ENCODE measurements at places on chromosomes 5 and 9. TPM values are rescaled to one million over a fixed set of nuclear protein-coding genes. Genes with fewer than 3 reads are reported as not detected.

Gene FAM200C
- 5.1 TPM for total RNA-seq

Gene FRMD3
- 0.65 TPM for total RNA-seq

Gene ACTBL2
- total RNA-seq = not detected

Gene ARHGEF28
- not detected for total RNA-seq

Gene ARSI
- total RNA-seq = not detected

Gene SMC5
- total RNA-seq = 45.4 TPM

Gene ADAMTSL1
- not detected for total RNA-seq

Gene POLE3
- 130 TPM for total RNA-seq

Gene DMRT3
- not detected for total RNA-seq

GRCh38 chr5:137438932-137439331, 60.2 kb downstream of the SPOCK1 start:
- no peak for DNase-seq

- no peak for DNase-seq
These were observed 146.3 kb upstream of the RASEF start for GRCh38 chr9:83209188-83209731.

- no peak for DNase-seq
These were observed 30.9 kb upstream of the PPP1R26 start for GRCh38 chr9:135448663-135449100.

DNA sequence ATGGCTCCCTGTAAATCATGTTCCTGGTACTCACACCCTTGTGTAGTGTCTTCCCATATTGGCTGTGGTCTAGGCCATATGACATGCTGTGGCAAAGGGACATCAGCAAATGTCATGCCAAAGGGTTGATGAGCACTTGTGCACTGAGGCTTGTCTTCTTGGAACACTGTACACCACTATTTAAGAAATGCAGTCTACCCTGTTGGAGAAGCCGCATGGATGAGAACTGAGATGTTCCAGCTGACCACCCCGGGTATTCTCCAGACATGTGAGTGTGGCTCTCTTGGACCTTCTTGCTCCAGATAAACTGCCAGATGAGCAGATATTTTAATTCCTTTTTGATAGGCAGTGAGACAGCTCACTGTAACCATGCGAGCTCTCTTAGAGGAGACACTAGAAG, 20.5 kb upstream of the NPR3 start:
- no peak for DNase-seq

GRCh38 chr5:8842971-8843551, 702.8 kb downstream of the SEMA5A start:
- DNase-seq = no peak

GRCh38 chr5:124576848-124577409, 169.5 kb downstream of the ZNF608 start:
- DNase-seq = peak; percentile 46

DNA sequence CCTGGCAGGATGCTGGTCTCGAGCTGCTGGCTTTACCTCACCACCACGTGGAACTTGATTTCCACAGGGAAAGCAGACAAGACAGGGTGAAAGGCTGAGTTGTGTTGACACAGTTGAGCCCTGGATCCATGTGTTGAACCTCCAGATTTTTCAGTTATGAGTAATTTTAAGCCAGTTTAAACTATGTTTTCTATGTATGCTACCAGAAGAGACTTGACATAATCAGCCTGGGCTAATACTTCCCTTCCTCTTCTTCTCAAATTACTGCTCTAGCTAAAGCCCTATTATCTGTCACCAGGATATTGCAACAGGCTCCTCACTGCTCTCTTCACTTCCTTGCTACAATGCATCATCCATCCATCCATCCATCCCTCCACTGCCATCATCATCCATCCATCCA, 12.0 kb upstream of the PHYKPL start:
- no peak for DNase-seq

DNA sequence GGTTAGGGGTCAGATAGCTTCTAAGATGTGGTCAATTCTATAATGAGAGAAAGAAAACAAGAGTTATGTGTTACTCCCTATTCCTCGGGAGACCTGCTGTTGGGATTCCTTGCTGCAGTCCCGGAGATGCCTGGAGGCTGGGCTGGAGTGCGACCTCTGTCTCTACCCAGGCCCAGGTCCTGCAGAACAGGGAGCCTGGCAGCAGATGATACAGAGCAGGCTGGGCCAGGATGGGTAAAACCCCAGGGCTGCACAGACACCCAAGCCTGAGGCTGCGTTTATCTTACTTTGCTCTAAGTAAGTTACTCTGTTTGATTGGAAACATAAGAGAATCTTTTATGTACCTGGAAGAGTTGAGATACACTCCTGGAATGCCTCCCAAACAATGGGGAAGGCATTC, 26.9 kb upstream of the FAM120AOS start:
- DNase-seq = no peak

DNA sequence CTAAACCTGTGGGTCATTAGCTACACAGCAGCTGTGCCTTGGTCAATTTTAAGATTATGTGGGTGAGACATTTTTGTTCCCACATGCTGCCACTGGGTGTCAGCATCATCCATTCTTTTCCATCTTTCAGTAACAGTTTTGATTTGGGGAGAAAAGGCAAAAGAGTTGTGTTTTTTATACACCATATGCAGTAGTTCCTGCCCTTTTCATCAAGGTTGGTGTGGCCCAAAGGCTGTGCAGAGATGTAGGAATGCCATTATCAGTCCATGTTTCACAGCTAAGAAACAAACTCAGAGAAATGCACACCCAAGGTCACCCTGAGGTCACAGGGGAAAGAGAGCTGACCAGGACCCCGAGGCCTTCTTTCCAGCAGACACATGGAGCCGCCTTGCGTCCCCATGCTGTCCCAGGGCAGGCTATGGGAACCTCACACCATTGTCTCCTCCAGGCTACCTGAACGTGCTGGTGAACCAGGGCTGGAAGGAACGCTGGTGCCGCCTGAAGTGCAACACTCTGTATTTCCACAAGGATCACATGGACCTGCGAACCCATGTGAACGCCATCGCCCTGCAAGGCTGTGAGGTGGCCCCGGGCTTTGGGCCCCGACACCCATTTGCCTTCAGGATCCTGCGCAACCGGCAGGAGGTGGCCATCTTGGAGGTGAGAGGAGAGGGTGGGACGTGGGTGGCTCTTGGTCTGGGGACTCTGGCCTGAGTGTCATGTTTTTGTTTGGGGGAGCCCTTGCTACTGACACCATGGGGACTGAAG, 27.8 kb upstream of the GRPEL2 start:
- DNase-seq = peak; percentile 54

DNA sequence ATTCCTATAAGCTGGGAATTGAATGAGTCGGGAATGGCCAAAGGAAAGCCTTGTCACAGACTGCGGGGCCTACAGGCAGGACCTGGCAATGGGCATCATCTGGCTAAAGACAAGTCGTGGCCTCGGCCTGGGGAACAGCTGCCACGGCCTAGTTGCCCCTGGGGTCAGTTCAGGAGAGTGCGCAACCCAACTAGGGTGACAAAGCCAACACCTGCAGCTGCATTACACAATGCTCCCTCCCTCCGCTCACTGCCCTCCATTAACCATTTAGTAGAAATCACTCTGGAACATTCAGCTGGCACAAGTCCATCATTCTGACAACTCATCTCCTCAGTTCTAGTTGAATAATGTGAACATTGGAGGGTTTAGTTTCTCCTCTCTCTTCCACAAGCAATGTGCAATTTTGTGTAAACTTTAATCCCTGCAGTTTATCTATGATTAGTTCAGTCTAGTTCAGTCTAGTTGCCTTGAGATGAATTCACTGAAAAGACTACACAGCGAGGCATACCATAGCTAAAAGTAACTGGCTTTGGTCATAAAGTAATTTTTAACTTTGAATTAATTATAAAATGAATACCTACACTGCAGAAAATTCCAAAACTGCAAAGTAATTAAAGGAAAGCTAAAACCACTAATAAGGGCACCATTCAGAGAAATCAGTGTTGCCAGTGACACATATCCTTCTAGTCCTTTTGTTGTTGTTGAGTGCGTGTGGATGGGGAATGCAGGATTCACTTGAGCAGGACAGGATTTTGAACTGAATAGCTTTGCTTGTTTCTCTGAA, 5.1 kb downstream of the GLDC start:
- no peak for DNase-seq

GRCh38 chr9:36924071-36924470, 110.0 kb downstream of the PAX5 start:
- DNase-seq = no peak

- no peak for DNase-seq
These were observed 6.9 kb downstream of the ZNF367 start for GRCh38 chr9:96411129-96411838.

GRCh38 chr9:130624154-130624553, 40.2 kb upstream of the PRDM12 start:
- no peak for DNase-seq

DNA sequence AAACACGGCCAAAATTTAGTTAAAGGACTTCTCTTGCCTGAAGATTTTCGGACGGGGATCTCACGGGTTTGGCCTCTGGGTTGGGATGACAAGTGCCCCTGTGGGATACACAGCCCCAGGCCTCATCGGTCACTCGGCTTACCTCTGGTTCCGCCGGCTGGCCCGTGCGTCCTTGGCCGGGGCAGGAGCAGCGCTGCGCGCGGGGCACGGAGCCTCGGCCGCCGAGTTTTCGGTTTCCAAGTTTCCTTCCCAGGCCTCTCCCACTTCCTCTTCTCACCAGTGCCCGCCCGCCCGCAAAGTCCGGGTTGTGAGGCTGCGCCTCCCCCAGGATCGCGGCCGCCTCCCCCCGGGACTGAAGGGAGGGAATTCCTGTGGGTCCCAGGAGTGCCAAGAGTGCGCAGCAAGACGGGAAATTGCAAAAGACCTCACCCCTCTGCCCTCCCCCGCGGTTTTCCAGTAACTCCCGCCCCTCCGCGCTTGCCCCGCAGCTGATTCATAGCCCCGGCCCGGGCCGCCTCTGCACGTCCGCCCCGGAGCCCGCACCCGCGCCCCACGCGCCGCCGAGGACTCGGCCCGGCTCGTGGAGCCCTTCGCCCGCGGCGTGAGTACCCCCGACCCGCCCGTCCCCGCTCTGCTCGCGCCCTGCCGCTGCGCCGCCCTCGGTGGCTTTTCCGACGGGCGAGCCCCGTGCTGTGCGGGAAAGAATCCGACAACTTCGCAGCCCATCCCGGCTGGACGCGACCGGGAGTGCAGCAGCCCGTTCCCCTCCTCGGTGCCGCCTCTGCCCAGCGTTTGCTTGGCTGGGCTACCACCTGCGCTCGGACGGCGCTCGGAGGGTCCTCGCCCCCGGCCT, at the start of gene OSMR:
TSS of gene OSMR (plus strand) at position 487 of the 853 bp plus-strand sequence. CDS start 23,033 bp downstream, outside the sequence.
- no peak for DNase-seq

- no peak for DNase-seq
These were observed 174.7 kb downstream of the PPP2R2B start for GRCh38 chr5:146703899-146704298.

GRCh38 chr5:17396247-17396646, 101.8 kb upstream of the TAF11L2 start:
- DNase-seq = no peak

Data from OCI-LY7 (cell line).